ENCODE measurements at places on chromosomes 1 and 21.

- DNase-seq, result no peak
Observed at GRCh38 chr1:224328644-224329043, 1.3 kb downstream of the NVL start.

DNA sequence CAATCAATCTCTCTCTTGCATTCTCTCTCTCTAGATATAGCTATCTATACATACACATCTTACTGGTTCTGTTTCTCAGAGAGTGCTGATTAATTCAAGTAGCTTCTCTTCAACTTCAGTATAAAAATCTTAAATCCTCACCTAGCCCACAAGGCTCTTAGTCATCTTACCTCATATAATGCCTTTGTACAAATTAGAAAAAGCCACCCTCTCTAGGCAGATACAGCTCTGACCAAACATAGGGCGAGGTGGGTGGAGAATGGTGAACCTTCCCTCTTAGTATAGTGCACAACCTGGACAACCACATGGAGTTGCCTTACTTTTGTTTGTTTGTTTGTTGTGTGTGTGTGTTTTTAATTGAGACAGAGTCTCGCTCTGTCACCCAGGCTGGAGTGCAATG is 5.1 kb upstream of the INAVA start:
- DNase-seq, result no peak

GRCh38 chr1:160077486-160077885 is 3.9 kb upstream of the KCNJ9 start:
- no peak for DNase-seq

GRCh38 chr1:203649999-203650836 is 23.6 kb downstream of the ATP2B4 start:
- DNase-seq, result peak; percentile 52

DNA sequence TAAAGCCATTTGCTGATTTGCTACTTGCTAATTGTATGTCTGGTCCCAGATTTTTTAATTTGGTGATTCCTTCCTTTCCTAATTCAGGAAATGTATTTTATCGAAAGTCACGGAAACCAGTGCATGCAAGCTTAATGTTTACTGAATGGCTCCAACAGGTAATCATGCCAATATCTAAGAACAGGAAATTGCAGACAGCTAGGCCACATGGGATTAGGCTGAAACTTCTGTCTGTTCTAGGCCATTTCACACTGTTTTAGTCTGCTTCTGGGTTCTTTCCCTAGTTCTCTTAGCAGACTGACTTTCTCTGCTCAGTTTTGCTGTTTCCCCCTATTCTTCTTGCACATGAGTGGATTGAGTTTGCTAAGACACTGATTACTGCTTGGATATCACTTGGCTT is 111.4 kb downstream of the NTNG1 start:
- DNase-seq, result no peak

GRCh38 chr21:41861255-41861654 is 17.9 kb downstream of the PRDM15 start:
- no peak for DNase-seq

- DNase-seq, result peak; percentile 85
Observed at GRCh38 chr1:153545067-153546055, at the start of gene S100A4. S100A4 (minus strand) TSS chr1:153545806; CDS start chr1:153544794, 1,012 bp downstream.

GRCh38 chr1:228164561-228165371 is 838 bp upstream of the IBA57 start:
- no peak for DNase-seq

DNA sequence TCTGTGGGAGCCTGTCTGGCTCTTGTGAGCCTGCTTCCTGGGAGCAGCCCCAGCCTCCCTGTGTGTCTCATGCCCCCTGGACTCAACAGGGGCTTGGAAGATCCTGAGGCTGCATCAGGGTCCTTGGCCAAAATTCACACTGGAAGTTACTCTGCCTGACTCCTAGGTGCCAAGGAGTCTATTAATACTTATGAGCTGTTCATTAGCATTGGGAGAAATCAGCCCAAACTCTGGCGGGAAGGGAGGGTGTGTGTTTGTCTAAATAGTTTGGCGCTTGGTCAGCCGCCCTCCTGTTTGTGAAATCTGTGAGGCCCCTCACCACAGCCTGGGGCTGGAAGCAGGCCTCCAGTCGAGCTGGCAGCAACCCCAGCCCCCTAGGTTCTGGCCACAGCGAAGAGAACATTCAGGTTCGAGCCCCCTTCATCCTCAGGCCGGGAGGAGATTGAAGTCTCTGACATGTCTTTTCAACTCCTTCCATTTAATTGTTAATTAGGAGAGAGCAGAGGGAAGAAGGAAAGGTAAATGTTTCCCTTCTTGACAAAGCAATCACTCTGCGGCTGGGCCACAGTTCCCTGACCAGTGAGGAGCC is 82.1 kb upstream of the F3 start:
- no peak for DNase-seq

DNA sequence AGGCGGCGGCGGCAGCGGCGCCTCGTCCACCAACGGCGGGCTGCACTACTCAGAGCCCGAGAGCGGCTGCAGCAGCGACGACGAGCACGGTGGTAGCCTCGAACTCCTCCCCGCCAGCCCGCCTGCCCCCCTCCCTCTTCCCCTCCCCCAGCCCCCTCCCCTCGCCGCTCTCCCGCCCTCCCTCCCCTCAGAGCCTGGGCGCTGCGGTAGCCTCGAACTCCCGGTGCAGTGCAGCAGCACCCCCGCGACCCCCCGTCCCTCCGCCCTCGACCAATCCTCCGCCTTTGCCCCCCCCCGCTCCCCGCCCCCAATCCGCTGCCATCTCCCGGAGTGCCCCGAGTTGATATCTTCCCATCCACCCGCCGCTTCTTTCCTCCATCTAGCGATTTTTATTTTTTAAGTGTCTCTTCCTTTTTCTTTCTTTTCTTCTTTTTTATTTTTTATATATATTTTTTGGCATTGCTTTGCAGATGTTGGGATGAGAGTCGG is 516 bp downstream of the RCOR3 start:
- DNase-seq, result peak; percentile 41

GRCh38 chr1:21707086-21707840 is 38.1 kb upstream of the RAP1GAP start:
- DNase-seq, result no peak

DNA sequence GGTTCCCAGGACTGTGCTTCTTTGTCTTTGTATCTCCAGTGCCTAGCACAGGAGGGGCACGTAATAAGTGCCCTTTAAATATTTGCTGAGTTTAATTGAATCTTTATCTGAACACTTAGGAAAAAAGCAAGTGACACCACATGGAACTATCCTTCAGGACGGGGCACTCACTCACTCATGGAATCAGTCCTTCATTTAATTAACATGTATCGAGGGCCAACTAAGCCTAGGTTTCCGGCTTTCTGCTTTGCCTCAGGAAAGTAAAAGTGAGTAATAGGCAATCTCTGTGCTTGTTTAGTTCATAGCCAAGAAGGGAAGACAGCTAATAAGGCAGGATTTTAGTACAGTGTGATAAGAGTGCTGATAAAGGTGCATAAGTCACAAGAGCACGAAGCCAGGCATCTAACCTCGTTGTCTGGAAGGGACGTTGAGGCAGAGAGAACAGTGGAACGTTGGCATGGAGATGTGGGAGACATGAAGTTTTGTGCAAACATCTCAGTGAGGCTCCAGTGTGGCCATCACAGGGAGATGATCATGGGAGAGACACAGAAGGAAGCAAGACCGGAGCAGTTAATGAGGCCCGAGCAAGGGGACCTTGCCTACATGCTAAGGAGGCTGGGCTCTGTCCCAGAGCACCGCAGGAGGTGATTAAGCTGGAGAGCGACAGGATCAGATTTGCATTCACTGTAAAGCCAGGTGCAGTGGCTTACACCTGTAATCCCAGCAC is 54.1 kb upstream of the TRIM67 start:
- DNase-seq, result no peak

GRCh38 chr1:92464588-92465255 is 22.0 kb downstream of the GFI1 start:
- DNase-seq, result no peak

DNA sequence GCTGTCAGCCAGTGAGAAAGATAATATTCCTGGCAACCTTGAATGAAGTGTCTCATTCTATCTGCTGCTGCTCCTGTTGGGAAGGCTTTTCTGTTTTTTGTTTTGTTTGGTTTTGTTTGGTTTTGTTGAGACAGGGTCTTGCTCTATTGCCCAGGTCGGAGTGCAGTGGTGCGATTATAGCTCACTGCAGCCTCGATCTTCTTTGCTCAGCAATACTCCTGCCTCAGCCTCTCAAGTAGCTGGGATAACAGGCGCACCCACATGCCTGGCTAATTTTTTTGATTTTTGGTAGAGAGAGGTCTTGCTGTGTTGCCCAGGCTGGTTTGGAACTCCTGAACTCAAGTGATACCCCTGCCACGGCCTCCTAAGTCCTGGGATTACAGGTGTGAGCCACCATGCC is 37.6 kb downstream of the BTG3 start:
- DNase-seq, result no peak

GRCh38 chr1:27632387-27633297 is 2.3 kb downstream of the FGR start:
- DNase-seq, result no peak

DNA sequence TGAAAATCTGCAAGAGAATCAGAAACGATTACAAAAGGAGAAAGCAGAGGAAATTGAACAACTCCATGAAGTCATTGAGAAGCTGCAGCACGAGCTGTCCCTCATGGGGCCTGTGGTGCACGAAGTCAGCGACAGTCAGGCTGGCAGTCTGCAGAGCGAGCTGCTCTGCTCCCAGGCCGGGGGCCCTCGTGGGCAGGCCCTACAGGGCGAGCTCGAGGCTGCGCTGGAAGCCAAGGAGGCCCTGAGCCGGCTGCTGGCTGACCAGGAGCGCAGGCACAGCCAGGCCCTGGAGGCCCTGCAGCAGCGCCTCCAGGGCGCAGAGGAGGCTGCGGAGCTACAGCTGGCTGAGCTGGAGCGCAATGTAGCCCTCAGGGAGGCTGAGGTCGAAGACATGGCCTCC is 47.5 kb upstream of the DIP2A start:
- DNase-seq, result no peak

GRCh38 chr1:40786171-40786994 is 2.8 kb downstream of the KCNQ4 start:
- DNase-seq, result no peak

- no peak for DNase-seq
Observed at GRCh38 chr1:87684194-87684593, 355.5 kb downstream of the LMO4 start.

DNA sequence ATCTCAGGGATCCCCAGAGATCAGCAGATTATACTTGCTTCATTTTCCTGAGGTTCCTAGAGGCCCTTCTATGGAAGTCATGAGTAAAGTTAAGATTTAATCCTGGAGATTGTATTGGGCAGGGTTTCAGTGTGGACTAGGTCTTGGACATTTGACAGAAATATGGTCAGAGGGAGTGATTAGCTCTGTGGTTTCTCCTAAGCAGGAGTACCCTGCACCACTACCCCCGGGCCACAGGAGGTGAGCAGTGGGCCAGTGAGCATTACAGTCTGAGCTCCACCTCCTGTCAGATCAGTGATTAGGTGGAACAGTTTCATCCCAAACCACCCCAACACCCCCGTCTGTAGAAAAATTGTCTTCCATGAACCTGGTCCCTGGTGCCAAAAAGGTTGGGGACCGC is 43.2 kb downstream of the PHACTR4 start:
- DNase-seq, result no peak

DNA sequence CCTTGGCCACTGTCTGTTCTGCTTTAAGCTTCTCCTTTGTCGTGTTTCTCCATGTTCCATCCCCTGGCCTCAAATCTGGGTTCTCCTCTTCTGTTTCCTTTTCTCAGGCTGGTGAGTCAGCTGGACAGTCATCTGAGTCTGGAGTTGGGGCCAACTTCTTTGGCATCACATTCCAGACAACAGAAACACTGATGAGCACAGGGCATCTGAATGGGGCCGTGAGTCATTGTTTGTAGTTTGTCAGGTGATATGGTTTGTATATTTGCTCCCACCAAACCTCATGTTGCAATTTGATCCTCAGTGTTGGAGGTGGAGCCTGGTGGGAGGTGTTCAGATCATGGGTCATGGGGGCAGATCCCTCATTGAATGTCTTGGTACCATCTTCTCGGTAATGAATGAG is 14.3 kb upstream of the OLIG2 start:
- no peak for DNase-seq

DNA sequence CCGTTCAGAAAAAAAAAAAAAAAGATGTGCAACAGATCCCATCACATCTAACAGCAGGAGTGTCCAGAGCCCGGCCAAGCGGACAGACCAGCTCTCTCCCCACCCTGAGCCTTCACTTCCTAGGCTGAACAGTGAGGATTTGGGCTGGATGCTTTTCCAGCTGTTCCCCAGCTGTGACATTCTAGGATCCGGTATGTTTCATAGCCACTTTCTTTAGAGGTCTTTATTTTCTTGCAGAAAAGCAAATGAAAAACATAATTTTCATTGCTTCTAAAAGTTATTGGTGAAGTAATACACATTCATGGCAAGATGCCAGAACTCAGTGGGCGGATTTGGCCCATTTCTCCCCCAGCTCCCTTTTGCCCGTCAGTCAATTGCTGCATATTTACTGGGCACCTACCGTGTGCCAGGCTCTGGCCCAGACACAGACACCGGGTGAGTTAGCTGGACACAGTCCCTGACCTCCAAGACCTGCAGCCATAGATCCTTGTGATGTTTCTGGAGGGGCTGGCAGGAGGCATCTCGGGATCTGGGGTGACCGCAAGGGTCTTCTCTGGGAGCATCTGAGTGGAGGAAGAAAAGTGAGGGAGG is 213.7 kb upstream of the VAMP3 start:
- DNase-seq, result no peak

DNA sequence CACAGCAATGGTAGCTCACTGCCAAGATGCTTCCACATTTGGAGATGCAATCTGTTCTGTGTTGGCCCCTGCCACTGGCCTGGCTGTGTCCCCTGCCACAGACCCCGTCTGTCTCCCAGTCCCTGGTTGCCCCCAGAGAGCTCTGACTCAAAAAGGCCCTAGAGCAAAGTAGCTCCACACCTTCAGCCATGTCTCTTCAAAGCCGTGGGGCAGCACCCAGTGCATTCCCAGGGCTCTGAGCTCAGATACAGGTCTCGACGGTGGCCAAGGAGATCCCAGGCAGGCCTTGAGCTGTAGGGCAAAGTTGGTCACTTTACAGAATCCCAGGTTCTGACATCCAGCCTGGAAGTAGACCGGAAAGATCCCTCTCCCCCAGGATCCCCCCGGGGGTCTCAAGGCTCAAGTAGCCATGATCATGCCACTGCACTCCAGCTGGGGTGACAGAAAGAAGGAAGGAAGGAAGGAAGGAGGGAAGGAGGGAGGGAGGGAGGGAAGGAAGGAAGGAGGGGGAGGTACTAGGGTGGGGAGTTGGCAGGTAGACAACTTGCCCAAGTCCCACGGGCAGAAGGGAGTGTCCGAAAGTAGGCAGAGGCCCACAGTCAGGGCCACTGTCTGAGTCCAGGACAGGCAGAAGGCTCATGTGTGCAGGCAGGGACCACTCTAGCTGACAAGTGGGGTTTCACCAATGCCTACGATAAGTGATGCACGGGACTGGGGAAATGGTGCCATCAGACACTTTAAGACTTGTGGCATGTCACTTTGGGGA is 4.8 kb upstream of the ARF1 start:
- DNase-seq, result no peak
